ENCODE measurements at places on chromosomes 2 and 18.
A peak's percentile ranks its signal among the peaks of the same experiment; 100 is the strongest.

DNA sequence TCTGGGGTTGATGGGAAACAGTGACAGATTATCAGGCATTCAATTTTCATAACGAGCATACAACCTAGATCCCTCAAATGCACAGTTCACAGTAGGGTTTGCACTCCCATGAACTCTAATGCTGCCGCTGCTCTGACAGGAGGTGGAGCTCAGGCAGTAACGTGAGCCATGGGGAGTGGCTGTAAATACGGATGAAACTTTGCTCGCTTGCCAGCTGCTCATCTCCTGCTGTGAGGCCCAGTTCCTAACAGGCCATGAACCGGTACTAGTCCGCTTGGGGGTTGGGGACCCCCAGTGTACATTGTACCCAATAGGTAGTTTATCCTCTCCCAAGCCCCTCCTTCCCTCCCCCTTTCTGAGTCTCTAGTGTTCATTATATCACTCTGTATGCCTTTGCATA is 94.6 kb downstream of the PTH2R start:
- DNase-seq: no peak

GRCh38 chr18:49072940-49073339 is 122.2 kb upstream of the SMAD7 start:
- DNase-seq: no peak

GRCh38 chr2:3021720-3022119 is 355.9 kb downstream of the EIPR1 start:
- DNase-seq: no peak

DNA sequence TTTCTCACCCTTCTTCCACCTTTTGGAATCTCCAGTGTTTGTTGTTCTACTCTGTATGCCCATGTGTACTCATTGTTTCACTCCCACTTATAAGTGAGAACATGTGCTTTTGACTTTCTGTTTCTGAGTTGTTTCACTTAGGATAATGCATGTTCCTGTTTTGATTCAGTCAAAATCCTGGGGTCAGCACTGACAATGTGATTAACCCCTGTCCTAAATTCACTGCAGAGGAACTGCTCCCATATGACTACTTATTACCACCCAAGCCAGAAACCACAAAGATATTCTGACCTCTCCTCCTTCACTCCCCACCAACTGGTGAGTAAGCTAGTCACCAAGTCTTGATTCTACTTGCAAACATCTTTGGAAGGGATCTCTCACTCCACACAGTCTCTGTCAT is 251.4 kb upstream of the TCF4 start:
- DNase-seq: no peak

DNA sequence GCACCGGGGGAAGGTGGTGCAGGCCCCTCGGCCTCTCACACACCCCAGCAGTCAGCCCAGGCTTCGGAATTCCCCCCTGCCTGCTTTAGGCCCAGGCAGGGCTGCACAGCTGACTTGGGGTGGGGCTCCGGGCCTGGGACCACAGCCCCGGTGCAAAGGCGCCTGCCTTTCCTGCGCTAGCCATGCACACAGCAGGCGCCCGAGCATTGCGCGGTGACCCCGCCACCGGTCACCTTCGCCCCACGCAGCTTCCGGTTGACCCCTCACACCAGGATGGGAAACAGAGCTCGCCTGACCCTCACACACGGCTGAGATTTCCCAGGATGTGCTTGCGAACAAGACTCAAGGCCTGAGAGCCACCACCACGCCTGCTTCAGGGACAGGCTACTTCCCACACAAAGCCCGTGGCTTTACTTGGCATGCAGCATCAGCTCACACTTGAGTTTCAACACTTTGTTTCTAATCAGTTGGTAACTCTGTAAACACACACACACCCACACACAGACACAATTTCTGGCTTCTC is 46.0 kb downstream of the SLC66A2 start:
- DNase-seq: no peak

- no peak for DNase-seq
Observed at GRCh38 chr2:215850380-215850779, 163.0 kb downstream of the MREG start.

- no peak for DNase-seq
Observed at GRCh38 chr2:117935456-117935855, 78.4 kb downstream of the CCDC93 start.

DNA sequence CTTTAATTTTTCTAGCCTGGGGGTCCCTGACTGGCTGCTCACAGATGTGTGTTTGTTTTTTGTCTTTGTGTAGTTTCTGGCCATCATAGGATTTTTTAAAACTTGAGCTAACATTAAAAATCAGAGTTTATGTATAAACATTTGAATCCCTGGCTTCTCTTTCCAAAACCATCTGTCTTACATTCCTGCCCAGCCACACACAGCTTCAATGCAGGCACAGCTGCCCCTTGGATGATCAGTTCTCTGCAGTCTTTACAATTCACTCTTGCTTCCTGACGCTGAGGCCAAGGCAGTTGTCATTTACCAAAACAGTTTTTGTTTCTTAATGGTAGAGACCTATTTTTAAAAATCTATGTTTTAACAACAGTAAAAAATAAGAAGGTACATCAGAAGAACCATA is 169.2 kb upstream of the LRRTM1 start:
- DNase-seq: no peak

GRCh38 chr2:3741867-3742602 is 38.7 kb downstream of the DCDC2C start:
- DNase-seq: no peak

DNA sequence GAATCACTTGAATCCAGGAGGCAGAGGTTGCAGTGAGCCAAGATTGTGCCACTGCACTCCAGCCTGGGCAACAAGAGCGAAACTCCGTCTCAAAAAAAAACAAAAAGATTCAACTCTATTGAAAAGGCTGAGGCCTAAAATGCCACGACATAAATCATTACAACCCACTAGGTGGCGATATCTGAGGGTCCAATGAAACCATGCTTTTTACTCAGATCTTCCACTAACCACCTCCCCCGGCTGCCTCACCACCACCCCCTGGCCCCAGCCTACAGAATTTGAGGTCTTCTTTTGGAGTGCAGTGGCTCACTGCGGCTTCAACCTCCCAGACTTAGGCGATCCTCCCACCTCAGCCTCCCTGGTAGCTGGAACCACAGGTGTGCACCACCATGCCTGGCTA is 57.5 kb downstream of the AP1S3 start:
- DNase-seq: peak; percentile 27

DNA sequence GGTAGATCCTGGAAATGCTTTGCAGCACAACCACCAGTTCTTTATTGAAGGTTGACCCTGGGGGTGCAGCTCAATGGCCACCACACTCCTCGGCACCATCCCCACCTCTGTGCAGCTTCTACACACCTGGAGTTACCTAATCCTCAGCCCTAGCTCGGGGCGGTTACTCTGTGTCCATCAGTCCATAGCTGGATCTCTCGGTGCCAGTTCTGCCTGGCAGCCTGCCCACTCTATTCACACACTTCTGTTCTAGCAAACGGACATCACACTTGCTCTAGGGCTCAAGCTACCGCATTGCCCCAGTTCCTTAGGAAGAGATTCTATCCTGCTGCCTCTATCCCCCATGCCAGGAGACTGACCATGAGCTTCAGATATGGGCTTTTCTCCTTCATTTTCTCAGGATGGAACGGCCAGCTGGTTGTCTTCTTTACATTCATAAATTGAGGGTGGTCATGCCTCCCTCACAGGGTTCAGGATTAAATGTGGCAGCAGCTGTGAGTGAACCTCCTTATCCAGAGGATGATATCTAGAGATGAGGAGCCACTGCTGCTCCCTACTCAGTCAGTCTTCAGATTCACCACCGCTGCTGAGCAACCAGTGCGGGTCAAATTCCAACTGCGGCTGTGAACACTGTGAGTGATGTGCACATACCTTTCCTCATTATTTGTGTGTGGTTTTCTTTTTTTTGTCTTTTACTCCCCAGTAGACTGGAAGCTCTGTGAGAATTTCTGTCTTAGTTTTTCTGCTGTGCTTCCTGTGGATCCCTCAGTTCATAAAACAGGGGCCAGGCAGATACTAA is 66.9 kb upstream of the TRIB2 start:
- no peak for DNase-seq

GRCh38 chr2:105797298-105797819 is 52.6 kb downstream of the NCK2 start:
- DNase-seq: no peak

- peak; percentile 73 for DNase-seq
Observed at GRCh38 chr18:79644006-79644665, 35.5 kb upstream of the CTDP1 start.

- DNase-seq: no peak
Observed at GRCh38 chr2:28053597-28053996, 163.1 kb downstream of the BABAM2 start.

- no peak for DNase-seq
Observed at GRCh38 chr18:49206717-49207116, 253.7 kb downstream of the DYM start.

DNA sequence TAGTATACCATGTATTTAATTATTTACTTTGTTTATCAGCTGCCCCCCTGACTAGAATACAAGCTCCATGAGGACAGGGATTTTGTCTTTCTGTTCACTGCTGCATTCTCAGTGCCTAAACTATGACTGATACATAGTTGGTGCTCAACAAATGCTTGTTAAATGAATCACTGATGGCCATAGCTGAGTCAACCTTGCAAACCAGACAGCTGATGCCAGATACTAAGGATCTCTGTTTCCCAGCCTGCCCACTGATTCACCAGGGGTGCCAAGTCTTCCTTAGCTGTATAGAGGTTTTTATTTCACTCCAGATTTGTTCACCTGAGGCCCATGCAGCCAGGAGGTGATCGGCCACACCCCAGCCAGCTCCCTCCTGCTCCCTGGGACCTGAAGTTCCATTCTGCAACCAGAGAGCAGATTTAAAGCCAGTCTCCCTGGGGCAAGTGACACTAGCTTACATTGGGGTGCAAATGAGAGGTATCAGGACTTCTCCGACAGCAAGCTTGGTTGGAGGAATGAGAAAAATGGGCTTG is 92.2 kb downstream of the C1QL2 start:
- DNase-seq: no peak

- no peak for DNase-seq
Observed at GRCh38 chr2:221228214-221228769, 343.8 kb downstream of the EPHA4 start.

- no peak for DNase-seq
Observed at GRCh38 chr2:105701042-105701441, 43.7 kb upstream of the NCK2 start.

DNA sequence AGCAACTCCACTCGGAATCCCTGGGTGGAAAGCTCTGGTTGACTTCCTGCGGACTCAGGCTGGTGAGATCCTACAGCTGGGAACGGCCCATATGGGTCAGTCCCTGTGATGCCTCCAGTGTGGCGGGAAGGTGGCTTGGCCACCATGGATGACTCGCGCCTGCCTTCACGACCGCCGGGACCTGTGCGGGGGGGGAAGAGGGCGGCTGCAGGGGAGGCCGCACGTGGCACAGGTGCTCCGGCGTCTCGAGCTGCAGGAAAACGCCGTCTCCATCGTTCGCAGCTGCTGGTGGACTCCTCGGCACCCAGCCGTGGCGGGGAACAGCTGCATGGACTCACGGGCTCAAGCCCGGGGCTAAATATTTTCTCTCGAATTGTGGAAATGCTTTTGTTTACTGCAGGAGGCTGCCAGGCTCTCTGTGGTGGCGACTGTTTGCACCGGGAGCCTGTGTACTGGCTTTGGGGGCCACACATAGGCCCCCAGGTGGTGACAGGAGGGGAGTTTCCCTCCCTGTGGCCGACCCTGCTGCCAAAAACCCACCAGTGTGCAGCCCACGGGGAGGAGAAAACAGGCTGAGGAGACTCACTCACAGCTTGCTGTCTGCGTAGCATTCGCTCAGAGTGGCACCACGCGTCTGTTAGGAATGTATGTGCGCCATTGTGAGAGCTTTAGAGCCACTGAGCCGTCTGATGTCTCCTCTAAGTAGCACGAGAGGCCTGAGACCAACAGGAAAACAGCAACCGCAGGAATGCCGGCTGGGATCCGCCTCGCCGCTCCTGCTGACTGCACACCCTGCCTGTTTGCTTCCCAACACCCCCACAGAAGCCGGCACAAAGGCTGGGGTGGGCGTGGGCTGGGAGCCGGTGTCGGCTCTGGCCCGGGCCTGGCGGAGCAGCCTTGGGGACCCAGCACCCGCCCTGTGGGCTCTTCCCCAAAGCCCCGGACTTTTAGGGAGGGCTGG is 89.2 kb downstream of the NFATC1 start:
- no peak for DNase-seq

- DNase-seq: no peak
Observed at GRCh38 chr18:3758531-3758930, 308.6 kb downstream of the TGIF1 start.

DNA sequence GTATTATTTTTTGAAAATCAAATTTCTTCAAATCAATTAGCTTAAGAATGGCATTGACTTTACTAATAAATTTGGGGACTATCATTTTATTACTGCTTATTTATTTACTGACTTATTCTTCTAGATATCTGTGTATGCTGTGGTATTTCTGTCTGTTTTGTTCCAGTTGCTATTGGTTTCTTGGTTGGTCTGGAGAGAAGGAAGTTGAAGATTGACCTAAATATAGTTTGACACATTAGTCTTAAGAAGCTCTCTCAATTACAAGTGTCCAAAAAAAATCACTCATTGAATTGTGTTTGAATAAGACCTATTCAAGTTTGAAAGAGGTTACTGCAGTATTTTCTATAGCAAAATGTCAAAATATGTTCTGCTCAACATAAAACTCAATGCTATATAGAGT is 153.3 kb upstream of the KYNU start:
- no peak for DNase-seq

- peak; percentile 77 for DNase-seq
Observed at GRCh38 chr18:23515911-23516546, 12.7 kb downstream of the RMC1 start.

DNA sequence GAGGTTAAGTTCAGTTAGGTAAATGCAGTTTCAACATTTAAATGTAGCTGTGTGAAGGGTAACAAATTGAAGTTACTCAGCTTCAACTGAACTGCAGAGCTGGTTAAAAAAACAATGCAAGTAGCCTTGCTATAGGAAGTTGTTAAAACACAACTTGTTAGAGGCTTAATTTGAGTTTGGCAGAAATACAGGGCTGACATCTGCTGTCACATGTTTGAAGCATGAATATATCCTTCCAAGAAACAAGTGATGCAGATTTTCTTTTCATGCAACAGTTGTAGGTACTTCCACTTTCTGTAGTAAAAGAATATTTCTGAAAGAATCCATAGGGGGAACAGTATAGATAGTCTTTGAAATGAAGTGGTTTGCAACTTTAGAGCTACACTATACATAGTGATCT is 208.7 kb upstream of the RASGRP3 start:
- no peak for DNase-seq

DNA sequence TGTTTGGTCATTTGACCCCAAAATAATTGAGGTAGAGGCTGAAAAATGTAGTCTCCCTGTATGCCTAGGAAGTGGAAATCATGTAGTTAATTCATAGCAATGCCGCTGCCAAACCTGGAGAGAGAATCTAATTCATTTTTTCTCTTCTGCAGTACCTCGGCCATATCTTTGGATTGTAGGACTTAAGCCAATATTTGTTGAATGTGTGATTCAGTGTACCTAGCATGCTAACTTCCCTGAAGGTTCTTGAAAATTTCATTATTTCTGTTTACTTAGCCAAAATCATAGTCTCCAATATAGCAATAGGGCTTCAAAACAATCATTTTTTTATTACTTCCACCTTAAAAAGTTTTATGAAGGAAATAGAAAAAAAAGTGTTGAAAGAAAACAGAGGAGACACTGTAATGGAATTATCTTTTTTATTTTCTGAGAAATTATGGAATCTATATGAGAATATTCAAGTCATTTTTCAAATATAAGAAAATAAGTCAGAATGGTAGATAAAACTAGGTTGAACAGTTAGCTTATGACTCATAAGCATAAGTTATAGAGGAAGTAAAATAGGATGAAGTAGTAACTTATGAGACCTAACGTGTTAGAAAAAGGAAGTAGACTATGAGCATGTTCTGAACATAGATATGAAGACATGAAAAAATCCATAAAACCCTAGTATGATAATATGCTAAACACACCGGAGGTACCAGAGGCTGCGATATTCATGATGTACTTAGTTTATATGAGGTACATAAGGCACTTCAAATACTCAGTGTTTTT is 35.2 kb upstream of the CDH19 start:
- no peak for DNase-seq

All from CD4-positive, alpha-beta T cell treated with Interferon alpha-2 for 1 hour (primary cell).